ENCODE measurements at places on chromosomes 12 and 14.

GRCh38 chr12:104788840-104789271 is 169.2 kb downstream of the SLC41A2 start:
- DNase-seq = no peak

DNA sequence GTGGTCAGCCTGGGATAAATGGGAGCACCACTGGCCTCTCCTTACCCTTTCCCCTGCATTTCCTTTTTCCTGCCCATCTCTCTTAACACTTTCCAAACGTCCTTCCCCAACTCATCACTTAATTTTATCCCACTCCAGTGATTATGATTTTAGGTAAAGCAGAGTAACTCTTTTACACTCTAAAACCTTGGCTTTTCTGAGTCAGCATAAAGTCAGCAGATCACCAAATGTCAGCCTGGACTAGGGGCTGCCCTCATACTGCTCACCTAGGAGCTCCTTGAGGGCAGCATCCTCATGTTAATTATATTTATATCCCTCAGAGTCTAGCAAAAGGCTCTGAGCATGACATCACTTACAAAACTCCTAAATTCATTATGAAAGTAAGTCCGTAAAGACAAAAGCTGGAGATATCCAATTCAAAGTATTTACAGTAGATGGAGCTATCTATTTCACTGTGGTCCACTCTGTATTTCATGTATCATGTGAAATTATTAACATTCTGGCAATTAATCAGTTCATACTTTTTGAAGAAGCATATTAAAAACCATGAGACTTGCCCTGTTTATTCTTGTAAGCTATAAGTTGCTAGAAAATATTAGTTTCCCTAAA is 17.0 kb upstream of the DICER1 start:
- DNase-seq = no peak

GRCh38 chr12:127293507-127294310 is 973.3 kb upstream of the TMEM132C start:
- peak; percentile 5 for DNase-seq

DNA sequence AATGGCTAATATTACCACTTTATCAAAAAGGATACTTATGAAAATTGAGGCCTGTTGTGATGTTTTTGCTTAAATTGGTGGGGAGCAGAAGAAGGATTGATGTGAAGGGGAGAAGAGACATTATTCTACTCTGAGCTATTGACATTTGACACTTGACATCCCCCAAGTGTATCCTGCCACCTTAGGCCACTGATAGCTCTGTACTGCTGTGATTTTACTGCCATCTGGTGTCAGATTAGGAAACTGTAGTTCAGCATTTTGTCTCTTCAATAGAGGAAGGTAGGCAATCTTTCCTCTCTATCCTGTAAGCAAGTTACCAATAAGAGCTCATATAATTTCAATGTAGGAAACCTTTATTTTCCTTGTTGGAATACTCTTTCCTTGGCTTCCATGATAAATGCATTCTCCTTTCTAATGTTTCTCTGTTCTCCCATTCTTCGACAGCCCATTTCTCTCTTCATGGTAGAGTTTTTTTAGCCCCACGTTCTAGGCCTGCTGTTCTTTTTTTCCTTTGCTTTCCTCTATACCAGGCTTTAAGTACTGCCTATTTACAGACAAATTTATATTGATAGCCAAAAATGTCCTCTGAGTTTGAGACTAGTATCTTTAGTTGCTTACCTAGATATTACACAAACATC is 46.3 kb downstream of the PPHLN1 start:
- DNase-seq = no peak

GRCh38 chr12:48414021-48414420 is 58.3 kb upstream of the ANP32D start:
- no peak for DNase-seq

DNA sequence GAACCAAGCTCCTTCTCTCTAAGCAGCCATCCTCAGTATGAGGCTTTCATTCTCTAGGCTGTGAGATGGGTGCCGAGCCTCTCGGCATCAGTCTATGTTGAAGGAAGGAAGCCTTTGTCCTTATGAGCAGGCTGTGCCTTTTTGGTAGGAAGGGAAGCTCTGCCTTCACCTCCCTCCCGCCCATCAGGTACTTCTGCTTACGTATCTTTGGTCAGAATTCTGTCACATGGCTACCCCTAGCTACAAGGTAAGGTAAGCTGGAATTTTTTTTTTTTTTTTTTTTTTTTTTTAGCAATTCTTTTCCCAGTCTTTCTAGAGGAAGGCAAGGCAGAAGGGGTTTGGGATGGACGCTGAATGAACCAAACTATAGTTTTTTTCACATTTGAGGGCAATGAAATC is 16.9 kb downstream of the BATF start:
- no peak for DNase-seq

GRCh38 chr12:66708704-66709456 is 30.0 kb upstream of the GRIP1 start:
- no peak for DNase-seq

DNA sequence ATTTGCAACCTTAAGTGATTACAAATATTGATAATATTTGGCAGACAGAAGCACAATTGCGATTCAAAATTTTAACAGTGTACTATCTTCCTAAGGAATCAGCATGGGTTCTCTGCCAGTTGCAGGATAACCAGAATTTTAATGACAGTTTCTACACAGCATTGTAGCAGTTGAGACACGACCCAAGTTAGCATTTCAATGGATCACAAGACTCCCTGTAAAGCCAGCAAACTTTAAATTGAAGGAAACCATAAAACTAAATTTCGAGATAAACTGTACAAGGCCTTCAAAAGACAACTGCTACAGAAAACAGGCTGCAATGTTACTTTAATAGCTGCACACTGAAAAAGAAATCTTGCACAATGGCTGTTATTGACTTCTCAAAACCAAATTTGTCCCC is 154.9 kb downstream of the MED13L start:
- DNase-seq = no peak

GRCh38 chr12:25906651-25907340 is 51.7 kb upstream of the RASSF8 start:
- DNase-seq = no peak

DNA sequence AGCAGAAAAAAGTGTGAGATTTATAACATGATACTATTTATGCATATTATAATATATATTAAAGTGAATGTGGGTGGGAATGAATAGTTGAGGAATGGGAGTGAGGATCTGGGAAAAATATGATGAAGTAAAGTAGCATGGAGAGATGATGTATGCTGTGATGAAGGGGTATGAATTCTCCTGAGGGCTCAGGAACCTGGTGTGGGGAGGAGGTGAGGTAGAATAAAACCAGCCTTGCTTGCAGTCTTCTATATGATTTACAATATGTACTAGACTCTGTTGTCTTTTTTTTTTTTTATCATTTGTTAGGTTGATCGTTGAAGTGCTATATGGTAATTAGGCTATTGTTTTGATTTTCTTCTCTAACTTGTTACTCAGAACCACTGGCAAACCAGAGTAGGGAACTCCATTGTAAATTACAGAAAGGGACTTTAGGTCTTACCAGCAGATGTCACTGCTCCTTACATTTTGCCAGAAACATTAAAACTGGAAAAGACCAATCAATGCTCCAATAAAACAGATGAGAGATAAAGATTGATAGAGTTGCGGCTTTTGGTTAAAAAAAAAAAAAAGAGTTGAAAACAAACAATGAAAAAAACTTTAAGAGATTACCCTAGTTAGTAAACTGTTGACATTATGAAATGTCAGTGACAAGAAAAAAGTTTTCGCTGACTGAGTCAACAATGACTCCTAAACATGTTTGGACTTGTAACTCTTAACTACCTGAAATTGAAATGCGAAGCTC is 39.9 kb downstream of the ATL1 start:
- no peak for DNase-seq

GRCh38 chr12:131975228-131975627 is 25.5 kb downstream of the EP400 start:
- DNase-seq = no peak

DNA sequence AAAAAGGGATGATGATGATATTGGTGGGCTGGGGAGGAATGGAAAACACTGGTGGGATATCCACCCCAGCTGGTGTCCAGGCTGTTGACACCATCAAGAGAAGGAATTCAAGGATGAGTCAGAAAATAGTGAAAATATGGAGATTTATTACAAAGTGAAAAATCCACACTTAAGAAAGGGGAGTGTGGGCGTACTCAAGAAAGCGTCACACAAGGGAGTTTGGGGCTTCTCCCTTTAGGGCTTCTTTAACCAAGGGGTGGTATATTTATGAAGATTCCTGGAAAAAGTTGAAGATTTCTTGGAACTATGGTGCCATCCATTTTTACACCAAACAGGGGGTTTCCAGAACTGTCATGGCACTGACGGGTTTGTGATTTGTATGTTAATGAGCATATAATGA is 63.1 kb upstream of the ARID2 start:
- DNase-seq = no peak

GRCh38 chr14:87468531-87468930 is 524.5 kb downstream of the GALC start:
- no peak for DNase-seq

GRCh38 chr12:55715169-55715764 is 579 bp upstream of the BLOC1S1 start:
- no peak for DNase-seq

DNA sequence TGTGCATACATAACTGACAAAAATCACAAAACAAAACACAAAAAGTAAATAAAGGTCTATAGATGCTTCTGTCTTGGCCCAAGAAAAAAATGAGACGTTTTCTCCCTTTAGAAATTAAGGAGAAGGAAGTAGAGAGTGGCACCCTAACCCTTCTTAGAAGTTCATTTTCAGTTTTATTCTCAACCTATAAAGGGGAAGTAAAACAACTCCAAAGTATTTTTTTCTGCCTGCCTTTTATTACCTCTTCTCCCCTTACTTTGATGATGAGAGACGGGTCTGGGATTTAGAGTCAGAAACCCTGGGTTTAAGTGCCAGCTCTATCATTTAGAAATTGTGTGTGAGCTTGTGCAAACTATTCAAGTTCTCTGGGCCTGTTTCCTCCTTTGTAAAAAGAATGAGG is 2.8 kb downstream of the PRIM1 start:
- no peak for DNase-seq

GRCh38 chr14:72616294-72616693 is 277.6 kb downstream of the DPF3 start:
- no peak for DNase-seq

- DNase-seq = no peak
Measured at GRCh38 chr14:59103396-59103795, 85.1 kb upstream of the DAAM1 start.

DNA sequence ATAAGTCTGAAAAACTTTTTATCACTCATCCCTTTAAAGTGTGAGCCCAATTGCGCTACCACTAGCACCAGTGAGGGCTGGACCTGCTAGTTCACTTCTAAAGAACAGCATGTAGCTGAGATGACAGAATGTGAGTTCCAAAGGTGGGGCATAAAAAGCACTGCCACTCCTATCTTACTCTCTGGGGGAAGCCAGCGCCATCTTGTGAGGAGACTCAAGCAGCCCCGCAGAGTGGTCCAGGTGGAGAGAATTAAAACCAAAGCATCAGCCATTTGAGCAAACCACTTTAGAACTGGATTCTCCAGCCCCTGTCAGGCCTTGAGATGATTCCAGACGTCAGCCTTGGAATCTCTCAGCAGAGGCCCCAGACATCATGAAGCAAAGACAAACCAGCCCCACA is 39.9 kb downstream of the TMEM132D start:
- DNase-seq = no peak

DNA sequence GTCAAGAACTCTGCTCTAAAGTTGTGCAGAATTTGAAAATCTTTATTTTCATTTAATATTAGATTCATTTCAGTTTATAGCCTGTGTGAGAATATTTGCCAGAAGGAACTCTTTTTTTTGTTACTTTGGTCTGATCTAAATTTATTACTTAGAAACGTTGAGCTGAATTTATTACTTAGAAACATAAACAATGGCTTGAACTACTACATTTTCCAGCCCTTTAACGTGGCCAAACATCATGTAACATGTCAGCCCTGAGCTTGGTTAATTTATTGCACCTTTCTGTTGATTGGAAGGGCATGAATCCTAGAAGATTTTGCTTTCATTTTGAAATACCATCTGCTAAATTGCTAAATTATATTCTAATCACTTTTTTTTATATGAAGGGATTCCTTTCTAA is 241.4 kb downstream of the TMEM117 start:
- no peak for DNase-seq

DNA sequence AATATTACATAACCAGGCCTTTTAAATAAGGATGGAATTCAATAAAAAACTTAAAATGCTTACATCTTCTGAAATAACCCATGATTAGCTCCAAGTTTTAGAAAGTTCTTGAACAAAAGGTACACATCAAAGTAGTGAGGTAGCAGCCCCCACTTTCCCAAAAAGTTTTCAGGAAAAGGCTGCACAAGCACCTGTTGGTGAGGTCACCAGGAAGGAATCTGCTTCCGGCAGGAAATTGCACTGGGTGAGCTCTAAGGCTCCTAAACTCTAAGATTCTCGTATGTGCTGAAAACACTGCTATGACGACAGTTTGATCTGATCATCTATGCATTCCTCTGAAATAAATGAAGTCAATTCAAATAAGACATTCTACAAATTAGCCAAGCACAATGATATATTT is 34.3 kb upstream of the TTC7B start:
- DNase-seq = no peak

GRCh38 chr12:121789233-121789781 is 4.2 kb downstream of the RHOF start:
- DNase-seq = no peak

DNA sequence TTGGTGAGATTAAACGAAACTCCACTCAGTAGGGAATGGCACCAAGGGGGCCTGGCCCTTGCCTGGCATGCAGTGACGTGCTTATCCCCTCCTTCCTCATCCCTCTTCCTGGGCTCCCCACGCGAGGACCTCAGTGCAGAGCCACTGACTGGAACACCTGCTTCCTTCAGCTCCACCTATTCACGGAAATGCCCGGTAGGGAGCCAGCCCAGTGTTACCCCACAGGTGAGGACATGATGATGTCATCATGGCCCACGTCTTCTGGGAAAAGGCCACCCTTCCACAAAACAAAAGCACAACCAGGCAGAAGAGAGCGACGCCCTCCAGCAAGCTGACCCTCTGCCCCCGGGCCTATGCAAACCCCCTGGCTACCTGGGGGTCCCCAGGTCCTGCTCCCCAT is 42.1 kb downstream of the CCDC85C start:
- no peak for DNase-seq

DNA sequence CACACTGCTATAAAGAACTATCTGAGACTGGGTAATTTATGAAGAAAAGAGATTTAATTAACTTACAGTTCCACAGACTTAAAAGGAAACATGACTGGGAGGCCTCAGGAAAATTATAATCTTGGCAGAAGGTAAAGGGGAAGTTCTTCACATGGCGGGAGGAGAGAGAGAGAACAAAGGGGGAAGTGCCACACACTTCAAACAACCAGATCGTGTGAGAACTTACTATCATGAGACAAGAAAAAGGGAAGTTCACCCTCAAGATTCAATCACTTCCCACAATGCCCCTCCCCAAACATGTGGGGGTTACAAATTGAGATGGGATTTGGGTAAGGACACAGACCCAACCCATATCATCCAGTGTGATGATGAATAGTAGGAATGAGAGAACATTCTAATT is 366.5 kb downstream of the LRFN5 start:
- DNase-seq = no peak

GRCh38 chr12:58097741-58098140 is 156.4 kb downstream of the ATP23 start:
- DNase-seq = no peak

All from stimulated activated CD8-positive, alpha-beta memory T cell treated with anti-CD3 and anti-CD28 coated beads, Interleukin-15, amount 100 ng/mL, for 1 hour (primary cell).